Activated CD8-positive, alpha-beta memory T cell treated with anti-CD3 and anti-CD28 coated beads for 4 hours (primary cell): ENCODE measurements at places on chromosomes 1 and 21.

DNA sequence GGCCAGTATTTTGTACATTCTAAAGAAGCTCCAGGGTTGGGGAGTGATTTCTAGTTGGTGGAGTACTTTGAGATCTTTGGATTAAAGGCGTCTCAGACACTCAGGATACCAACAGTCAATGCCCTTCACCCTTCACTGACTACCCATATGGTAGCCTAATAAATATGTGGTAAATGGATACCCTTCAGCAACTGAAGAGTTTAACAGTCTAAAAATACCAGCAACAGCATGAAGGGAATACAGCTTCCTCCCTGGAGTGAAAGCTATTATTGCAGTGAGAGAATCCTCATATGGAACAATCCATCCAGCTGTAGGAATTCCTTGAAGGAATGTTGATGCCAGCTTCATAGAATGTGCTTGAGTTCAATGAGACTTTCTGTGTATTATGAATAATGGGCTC lies 26.8 kb downstream of the DNAJC11 start:
- no peak for DNase-seq

- DNase-seq = no peak
These were observed 93.8 kb downstream of the LAMC2 start for GRCh38 chr1:183279835-183280234.

GRCh38 chr1:183002267-183002666 lies 21.0 kb upstream of the LAMC1 start:
- DNase-seq = no peak

DNA sequence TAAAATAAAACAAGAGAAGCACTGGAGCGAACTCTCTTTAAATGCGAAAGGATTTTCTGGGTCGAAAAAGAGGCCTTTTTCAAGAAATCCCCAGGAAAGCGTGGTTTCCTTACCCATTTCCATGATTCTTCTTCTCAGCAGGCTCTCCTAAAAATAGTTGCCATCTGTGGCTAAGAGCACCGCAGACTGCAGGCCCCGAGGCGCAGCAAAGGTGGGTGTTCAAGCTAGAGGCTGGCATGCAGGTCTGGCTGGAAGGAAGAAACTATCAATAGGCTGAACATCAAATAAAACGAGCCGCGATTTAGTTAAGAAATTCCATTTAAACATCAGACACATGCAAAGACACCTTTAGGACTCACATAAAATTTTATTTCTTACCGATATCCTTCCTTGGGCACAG lies 135.1 kb downstream of the ADAMTS1 start:
- no peak for DNase-seq

DNA sequence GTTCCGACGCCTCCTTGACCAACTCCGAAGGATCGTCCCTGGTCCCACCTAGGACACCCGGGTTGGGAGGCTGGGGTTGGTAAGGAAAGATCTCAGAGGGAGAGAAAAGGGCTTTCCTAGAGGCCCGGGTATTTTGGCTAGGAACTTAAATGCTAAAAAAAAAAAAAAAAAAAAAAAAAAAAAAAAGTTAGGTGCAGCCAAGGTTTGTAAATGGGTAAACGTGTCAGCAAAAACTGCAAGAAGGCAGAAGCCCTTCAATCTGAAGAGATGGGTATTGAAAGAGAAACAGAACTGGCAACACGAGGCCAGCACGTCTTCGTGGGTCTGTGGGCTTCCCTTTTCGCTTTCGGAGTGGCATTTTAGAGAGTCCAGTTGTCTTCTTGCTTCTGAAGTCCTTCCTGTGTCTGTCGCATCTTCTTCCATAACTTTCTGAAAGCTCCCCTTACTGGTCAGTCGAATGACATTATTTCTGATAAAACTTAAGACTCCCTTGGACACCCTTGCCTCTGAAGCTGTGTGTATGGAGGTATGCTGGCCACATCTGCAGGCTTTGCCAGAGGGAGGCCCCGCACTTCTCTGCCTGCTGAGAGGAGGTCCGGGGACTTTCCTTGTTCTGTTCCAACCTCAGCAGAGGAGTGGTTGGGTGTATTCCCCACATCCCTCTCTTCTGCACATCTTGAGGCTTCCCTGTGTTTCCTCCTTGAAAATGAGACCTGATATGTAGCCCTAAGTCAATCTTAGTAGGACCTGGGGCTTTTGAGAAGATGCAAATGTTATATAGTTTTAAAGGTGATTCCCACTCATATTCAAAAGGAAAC lies 745 bp downstream of the RCSD1 start:
- DNase-seq = no peak

DNA sequence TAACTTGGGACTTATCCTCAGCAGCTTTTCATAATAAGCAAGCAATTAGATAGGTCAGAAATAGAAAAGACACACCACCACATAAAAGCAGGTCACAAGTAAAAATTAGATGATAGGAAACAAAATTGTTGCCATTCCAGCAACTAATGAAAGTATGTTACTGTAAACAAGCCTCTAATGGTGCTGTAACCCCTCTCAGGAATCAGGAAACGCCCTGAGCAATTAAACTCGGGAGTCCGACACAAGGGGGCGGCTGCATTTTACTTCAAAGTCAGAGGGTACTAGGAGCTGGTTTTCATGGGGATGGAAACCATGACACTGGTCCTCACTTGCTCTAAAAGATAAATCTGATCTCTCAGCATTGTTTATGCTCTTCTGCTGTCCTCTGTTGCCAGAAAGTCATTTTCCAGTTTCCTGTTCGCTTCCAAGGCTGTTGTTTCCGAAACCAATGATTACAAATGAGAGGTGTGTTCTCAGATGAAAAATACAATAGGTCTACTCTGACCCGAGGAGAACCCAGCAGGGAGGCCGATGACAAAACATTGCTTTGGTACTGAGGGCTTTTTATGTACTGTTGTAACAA lies 93.4 kb downstream of the TGFBR3 start:
- DNase-seq = no peak

DNA sequence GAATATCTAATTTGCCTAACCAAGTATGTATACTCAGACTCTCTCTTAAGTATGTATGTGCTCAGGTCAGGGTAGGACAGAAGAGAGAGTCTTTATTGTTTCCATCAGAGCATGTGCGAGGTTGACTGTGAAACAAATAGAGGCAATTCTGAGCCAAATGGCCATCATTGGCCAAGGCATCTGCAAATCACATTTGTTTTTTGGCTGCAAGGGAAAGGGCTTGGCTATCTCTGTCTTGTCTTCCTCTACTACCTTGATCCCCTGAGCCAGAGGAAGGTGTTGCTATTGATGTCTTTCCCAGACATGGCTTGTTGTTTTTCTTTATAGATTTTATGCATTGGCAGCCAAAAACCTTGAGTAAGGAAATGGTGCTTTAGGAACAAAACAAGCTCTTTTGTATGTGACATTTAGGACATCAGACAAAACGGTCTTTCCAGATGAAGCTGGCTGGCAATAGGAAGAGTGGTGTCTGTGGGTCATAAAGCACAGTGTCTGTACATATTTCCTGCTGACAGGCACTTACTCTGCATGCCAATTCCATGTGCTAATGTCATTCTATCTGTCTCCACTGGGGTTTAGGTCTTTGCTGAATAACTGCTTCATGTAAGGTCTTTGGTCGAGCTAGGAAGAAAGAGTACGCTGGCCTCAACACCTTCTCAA lies 163.3 kb downstream of the BRINP2 start:
- DNase-seq = no peak

- no peak for DNase-seq
These were observed 47.6 kb downstream of the PEX14 start for GRCh38 chr1:10522322-10522860.

GRCh38 chr1:3092530-3092929 lies 23.5 kb downstream of the PRDM16 start:
- DNase-seq = no peak

GRCh38 chr1:184472136-184472535 lies 85.3 kb downstream of the C1orf21 start:
- no peak for DNase-seq

- DNase-seq = no peak
These were observed 335.8 kb downstream of the CAMTA1 start for GRCh38 chr1:7120863-7121621.

GRCh38 chr1:226381226-226381998 lies 26.5 kb downstream of the PARP1 start:
- DNase-seq = no peak

GRCh38 chr1:40438391-40439015 lies 11.8 kb upstream of the ZFP69B start:
- no peak for DNase-seq
